ENCODE measurements at places on chromosomes 4 and X.

- no peak for DNase-seq
Observed at GRCh38 chr4:7691061-7691460, 248.6 kb downstream of the AFAP1 start.

GRCh38 chr4:34158878-34159277 lies 2085.4 kb downstream of the ARAP2 start:
- no peak for DNase-seq

DNA sequence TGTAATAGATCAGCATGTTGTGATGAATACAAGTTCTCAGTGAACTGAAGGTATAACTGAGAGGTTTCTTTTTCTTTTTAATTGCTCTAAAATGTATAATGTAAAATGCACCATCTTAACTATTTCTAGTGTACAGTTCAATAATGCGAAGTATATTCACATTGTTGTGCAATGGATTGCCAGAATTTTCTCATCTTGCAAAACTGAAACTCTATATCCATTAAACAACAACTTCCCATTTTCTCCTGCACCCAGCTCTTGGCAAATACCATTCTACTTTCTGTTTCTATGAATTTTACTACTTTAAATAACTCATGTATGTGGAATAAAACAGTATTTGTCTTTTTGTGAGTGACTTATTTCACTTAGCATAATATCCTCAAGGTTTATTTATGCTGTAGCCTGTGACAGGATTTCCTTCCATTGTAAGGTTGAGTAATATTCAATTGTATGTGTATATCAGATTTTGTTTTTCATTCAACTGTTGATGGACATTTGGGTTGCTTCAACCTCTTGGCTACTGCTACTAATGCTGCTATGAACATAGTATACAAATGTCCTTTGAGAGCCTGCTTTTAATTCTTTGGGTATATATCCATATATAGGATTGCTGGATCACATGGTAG lies 53.5 kb upstream of the NPFFR2 start:
- no peak for DNase-seq

DNA sequence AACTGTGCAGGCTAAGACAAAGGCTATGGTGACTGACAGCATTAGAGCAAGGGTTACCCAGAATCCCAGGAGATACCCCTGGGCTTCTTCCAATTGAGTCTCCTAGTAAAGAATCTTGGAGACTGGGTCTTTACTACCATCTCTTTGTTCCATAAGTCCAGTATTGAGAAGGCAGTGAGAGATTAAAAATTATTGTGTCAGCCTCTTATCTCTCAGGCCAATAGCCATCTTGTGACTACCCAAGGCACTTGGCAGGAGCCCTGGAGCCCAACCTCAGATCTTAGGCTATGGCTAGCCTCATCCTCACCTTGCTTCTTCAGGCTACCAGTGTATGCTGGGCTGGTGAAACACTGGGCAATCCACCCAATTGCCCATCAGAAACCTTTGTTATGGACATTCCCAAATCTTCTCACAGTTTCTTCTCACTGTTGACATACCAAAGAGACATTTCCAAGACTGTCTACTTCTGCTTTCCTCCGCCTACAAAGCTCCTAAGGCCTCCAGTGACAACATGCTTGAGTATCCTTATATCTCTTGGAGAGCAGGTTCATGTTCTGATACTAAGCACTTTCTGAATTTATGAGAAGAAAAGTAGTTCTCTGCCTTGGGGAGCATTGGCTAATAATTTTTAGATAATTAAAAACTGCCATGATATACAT lies 76.3 kb upstream of the STIM2 start:
- no peak for DNase-seq

DNA sequence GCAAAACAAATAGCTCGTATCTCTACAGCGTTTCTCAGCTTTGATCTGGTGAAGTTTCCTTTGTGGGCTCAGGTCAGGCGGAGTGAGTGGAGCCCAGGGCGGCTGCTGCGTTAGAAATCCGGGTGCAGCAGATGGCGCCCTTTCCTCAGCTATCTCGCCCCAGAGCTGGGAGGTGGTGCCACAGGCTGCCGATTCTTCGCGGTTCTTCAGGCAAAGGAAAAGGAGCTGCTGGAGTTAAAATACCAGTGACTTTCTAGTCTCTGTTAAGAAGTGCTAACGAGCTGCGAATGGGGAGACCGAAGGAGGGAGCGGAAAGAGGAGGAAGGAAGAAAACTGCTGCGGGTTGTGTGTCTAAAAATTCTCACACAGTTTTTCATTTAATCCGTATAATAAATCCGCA lies 114.6 kb downstream of the CPE start:
- peak; percentile 85 for DNase-seq
